CD4-positive, alpha-beta T cell (primary cell): ENCODE measurements at places on chromosomes 2 and 18.

DNA sequence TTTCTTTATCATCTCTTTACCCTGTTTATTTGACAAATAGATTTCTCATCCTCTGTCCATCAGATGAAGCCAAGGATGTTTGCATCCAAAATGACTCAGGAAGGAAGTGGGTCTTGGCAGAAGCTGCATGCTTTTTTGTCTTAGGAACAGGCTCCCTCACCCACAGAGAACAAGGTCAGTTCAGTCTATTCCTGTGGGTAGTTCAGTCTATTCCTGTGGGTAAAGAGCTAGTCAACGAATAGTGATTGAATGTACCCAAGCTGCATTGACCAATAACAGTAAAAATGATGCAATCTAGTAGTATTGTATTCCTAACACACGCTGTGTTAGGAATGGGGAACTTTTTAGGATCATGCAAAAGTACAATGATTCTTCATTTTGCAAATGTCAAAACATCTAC is 290.8 kb upstream of the TANK start:
- DNase-seq, result no peak

GRCh38 chr2:5978131-5978751 is 286.1 kb downstream of the SOX11 start:
- no peak for DNase-seq

DNA sequence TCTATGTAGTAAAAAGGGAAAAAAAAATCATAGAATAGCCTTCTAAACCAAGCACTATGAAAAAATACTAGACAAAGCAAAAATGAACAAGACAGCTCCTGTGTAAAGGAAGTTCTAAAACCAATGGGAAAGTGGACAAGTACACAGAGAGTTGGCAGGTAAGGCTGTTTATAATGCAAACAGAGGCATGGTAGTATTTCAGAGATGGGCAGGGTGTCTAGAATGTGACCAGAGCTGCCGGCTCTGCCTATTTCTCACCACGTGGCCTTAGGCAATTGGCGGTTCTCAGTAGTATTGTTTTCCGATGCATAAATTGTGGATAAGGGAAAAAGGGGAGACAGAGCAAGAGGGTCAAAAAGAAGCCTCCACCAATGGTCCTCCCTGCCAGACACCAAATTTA is 173.6 kb downstream of the ANKRD30B start:
- DNase-seq, result no peak

DNA sequence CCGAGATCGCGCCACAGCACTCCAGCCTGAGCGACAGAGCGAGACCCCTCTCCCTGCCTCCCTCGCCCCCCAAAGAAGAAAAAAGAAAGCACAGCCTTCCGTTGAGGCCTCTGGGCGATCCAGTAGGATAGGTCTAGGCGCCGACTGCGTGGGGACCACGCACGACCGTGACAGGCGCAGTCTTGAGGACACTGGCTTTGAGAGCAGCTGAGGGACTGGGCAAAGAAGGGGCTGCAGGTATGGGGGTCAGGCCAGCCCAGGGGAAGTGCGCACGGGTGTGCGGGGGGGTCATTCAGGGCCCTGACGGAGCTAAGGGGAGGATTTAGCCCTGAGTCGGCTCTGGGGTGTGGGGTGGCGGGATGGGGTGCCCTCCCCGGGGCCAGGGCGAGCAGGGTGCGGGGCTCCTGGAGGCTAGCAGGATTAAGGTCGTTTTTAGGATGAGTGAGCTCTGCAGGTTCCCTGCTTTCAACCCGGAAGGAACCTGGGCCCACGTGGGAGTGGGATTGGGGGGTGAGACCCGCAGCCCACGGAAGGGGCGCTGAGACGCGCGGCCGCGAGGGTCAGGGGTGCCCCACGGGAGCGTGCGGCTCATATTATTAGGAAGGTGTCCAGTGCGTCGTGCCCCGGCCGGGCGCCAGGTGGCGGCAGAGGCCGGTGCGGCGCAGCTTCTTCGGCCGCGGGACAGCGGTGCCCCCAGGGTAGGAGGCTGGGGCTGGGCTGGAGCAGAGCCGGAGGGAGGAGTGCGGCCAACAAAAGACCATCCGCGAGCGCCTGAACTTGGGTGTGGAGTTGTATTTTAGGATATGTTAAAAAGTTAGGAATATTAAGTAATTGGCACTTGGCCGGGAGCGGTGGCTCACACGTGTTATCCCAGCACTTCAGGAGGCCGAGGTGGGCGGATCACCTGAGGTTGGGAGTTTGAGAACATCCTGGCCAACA is 20.5 kb upstream of the ZNF236 start:
- DNase-seq, result peak; percentile 20

DNA sequence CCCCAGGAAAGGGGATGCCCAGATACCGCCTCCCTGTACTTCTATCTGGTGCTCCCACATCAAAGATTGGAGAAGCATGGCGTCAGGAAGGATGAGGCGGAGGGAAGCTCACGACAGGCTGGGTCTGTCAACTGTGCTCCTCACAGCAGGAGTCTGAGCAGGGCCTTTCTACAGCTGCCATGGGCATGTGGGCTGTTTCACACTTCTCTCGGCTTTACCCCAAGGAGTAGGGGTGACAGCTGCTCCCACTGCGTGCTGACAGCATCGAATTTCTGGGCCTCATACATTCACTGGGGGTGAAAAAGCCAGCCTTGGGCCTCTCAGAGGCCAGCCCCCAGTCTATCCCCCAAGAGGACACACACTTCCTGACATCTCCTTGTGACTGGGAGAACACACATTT is 21.1 kb downstream of the NEURL3 start:
- DNase-seq, result no peak

DNA sequence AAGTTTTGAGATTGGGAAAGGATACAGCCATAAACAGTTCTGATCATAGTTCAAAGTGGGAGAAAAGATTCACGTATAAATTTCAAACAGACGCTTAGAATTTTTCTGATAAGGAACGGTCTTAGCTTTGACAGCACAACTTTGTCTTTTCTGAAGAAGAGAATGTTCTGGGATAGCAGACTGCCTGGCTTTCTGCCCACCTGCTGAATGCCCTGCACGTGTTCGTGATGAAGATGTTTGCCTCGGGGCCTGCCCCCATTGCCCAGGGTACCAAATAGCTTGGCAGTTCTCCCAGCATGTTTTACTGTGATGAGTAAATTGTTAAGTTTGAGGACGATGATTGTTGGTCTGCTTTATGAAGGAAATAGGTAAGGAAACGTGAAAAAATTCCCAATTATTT is 4.6 kb downstream of the MRPL33 start:
- no peak for DNase-seq

- DNase-seq, result no peak
Observed at GRCh38 chr2:15780912-15781574, 159.3 kb upstream of the MYCN start.

DNA sequence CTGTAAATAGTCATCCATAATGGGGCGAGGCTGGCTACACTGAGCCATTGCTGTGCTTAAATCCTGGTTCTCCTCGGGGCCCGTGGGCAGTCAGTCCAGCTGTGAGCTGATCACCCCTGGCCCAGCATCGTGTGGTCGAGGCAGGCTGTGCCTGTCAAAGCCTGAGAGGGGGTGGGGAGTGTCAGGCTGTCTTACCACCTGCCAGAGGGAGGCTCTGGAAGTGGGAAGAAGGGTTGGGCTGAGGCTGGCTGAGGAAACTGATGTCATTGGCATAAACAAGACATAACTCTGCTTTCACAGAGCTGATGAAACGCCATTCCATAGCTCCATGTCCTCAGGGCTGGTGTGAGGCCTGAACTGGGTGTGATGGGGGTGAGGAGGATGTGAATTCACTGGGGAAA is 49.7 kb downstream of the KLHL29 start:
- no peak for DNase-seq

DNA sequence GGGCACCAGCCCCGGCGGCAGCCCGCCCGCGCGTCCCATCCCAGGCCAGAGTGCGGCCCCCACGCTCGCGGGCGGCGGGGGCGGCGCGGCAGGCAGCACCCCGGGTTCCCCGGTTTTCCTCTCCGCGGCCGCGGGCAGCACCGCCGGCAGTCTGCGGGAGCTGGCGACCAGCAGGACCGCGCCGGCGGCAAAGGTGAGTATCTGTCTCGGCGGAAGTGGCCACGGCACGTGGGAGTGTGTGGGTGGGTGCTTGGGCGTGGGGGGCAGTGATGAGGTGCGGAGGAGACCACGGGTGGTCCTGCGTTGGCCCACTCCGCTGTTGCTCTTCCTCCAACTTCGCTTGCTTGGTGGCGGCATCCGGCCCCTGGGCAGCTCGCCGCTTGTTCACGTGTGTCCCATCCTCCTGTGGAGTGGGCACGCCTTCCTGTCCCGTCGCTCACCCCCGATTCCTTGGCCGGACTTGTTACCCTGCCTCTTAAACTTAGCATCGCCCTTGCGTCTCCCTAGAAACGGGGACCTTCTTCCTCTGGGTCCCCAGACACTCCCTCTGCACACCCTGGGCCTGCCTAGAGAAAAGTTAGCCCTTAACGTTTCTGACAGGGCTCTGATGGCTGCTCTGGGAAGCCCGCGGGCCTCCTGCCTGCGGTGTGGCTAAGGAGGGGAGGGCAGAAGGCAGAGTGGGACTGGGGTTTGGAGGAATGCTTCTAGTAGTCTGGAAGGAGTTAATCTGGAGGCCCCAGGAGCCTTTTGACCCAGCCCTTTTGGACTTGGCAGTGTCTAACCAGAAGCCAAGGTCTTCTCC is 1.1 kb downstream of the SH3RF3 start:
- DNase-seq, result peak; percentile 32

GRCh38 chr2:205011031-205011430 is 465.8 kb downstream of the PARD3B start:
- no peak for DNase-seq

GRCh38 chr18:38571651-38572050 is 1006.1 kb upstream of the CELF4 start:
- DNase-seq, result no peak

DNA sequence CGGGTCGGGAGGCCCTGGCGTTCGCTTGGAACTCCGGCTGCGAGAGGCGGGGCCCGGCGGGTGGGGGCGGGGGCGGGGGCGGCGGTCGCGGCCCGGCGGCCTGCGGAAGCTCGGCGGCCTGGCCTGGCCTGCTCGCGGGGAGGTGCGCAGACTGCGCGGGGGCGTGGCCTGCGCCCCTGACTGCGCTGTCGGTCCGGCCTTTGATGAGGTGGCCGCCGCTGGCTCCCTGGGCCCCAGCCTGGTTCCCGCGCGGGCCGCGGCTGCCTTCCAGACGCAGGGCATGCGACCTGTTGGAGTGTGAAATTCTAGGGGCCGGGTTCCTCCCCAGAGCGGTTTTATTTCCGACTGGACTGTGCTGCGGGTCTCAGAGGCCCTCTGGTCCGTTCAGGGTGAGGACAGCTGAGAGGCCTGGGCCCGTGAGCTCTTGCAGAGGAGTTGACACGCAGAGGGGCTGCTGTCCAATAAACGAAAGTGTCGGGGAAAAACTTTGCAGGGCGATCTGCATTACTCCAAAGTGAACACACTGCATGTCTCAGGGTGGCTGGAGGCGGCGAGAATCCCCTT is 629 bp downstream of the NRBP1 start:
- DNase-seq, result peak; percentile 73
